Stimulated activated CD4-positive, alpha-beta T cell treated with anti-CD3 and anti-CD28 coated beads, Interleukin-12 subunit alpha, Interleukin-12 subunit beta, amount 100 ng/mL, for 24 hours (primary cell): ENCODE measurements at places on chromosomes 12 and 14.

DNA sequence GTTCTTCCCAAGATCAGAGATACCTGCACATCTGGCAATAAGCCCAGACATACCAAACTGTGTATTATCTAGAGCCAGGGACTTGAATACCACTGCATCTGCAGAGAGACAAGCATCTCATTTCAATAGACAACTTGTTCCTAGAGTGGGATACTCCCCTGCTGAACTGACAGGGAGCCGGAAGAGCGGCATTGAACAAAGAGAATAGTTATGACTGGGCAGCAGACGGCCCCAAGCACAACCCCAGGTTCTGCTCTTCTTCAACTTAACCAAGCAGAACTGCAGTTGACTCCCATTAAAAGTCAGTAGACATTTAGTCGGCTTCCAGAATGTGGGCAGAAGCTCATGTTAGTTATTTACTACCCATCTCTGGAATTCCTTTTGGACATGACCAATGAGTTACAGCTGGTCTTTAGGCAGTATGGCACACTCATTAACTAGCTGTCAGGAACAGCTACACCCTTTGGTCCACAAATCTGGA is 112.9 kb downstream of the HMGA2 start:
- no peak for DNase-seq

- no peak for DNase-seq
These were observed 2.9 kb upstream of the SMOC1 start for GRCh38 chr14:69876221-69876847.

DNA sequence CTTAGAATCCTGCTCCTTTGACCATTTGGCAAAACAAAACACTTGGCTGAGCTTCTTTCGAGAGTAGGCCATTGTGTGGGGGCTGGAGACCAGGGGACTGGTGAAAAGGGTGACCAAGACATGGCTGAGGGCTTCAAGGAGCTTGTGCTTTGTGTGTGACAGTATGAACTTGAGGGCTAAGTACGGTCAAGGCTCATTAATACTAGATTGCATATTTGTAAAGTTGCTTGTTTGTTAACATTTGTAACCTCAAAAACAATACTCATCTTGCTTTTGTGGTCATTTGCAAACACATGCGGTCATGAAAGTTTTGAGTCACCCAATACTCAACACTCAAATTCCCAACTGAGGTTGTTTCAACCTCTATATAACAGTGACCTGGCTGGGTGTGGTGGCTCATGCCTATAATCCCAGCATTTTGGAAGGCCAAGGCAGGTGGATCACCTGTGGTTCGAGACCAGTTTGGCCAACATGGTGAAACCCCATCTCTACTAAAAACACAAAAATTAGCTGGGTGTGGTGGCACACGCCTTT is 42.5 kb downstream of the ZFYVE26 start:
- no peak for DNase-seq

DNA sequence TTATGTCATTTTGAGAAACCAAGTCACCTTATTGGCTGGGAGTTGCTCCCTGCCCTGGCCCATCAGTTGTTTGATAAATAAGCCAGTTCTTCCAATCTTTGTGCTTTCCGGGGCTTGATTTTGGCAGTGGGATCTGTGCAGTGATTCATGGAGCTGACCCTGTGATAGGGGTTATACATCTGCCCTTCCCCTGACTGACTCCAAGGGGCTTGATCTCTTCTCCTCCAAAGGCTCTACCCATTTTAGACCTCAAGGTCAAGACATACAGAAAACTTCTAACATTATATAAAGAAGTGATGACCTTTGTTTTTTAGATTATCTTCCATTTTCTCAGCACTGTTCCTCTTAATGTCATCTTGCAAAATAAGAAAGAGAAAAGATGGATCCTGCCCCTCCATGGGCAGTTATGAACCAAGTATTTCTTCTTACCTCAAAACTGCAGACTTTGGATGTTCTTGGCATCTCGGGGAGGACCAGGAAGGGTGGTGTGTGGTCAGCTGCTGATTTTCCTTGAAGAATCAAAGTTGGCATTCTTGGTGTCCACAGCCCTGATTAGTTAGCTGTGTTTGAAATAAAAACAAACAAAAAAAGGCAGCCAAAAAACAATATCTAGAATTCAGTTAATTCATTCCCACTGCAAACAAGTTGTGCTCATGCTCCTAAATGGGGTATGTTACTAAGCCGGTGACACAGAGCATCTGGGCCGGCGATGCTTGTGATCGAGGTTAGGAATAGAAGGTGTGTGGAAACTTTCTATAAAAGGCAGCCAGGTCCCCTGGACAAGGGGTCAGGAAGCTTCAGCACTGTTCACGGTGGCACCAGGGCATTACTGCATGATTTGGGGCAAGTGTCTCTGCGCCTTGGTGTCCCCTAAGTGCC is 120.2 kb downstream of the SAMD4A start:
- DNase-seq, result no peak

GRCh38 chr12:79206871-79207270 is 342.3 kb downstream of the SYT1 start:
- no peak for DNase-seq

- DNase-seq, result no peak
These were observed 8.5 kb downstream of the RDH12 start for GRCh38 chr14:67710209-67710608.

GRCh38 chr14:95040708-95041476 is 116.4 kb downstream of the DICER1 start:
- no peak for DNase-seq

DNA sequence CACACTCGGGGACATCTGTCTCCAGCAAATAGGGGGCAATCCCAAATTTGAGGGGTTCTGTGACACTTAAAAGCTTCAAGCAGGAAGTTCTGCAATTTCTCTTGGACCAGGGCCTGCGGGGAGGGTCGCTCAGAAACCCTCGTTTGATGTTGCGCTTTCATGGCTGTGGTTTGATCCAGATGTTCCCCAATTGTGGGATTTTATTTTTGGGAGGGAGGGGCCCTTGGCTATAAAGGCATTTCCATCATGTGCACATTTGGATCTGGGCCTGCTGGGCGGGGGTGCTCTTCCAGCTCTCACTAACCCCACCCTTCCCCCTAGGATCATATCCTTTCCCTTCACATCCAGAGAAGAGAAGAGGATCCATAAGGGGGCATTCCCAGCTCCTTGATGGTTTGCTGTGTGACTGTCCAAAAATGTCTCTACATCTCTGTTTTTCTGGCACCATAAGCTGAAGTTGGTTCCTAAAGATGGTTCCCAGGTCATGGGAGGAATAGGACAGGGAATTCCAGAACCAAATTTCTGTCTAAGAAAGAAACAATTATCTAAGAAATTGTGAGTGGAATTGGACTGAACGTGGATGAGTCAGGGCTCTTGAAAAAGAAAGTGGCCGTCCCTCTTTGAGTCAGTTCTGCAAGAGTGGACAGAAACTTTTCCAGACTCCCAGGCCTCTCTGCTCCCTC is 47.2 kb downstream of the SMUG1 start:
- DNase-seq, result no peak

DNA sequence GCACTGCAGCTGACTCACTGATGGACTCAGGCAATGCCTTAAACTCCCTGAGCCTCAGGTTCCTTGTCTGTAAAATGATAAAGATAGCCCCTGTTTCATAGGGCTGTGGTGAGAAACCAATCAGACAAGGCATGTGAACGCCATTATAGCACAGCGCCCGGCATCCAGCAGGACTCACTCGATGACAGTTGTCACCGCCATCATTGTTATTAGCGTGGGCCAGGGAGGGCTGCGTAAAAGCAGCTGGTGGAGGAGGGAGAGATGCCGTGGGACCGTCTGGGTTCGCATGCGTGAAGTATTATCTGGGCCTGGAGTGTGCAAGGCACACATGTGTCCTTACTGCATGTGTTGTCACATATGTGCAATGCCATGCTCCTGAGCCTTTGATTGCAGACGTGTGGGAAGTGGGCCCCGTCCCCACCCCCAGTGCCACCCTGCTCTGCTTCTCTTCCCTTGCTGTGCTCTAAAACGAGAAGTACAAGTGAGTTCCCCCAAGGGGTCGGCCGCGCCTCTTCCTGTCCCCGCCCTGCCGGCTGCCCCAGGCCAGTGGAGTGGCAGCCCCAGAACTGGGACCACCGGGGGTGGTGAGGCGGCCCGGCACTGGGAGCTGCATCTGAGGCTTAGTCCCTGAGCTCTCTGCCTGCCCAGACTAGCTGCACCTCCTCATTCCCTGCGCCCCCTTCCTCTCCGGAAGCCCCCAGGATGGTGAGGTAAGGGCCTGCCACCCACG is at the start of gene PTPN6:
TSS of gene PTPN6 (plus strand) at position 546 of the 730 bp plus-strand sequence. CDS start at position 703, 157 bp downstream.
- DNase-seq, result no peak

- DNase-seq, result no peak
These were observed 50.5 kb downstream of the R3HDM2 start for GRCh38 chr12:57380300-57380699.

- DNase-seq, result no peak
These were observed 19.4 kb downstream of the TMEM116 start for GRCh38 chr12:111993292-111994150.

DNA sequence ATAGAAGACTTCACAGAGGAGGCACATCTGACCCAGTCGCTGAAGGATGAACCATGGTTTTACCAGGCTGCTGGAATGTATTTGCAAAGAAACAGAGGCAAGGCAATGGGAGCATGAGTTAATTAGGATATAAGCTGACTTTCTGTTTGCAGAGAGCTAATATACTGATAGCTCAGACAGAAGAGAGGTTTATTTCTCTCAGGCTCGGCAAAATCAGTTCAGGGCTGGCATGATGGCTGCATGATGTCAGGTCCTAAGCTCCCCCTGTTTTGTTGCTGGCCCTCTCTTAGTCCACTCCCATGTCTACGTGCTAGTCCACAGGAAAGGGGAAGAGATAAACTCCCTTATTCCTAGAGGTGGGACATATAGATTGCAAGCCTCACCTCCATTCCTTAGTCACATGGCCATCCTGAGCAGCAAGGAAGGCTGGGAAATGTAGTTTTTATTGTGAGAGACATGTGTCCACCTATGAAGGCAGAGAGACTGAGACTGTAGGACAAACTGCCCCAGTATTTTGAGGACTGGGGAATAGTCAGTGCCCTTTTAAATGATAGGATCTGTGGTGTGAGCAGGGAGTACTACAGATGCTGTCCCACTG is 224.5 kb downstream of the VRK1 start:
- DNase-seq, result no peak

DNA sequence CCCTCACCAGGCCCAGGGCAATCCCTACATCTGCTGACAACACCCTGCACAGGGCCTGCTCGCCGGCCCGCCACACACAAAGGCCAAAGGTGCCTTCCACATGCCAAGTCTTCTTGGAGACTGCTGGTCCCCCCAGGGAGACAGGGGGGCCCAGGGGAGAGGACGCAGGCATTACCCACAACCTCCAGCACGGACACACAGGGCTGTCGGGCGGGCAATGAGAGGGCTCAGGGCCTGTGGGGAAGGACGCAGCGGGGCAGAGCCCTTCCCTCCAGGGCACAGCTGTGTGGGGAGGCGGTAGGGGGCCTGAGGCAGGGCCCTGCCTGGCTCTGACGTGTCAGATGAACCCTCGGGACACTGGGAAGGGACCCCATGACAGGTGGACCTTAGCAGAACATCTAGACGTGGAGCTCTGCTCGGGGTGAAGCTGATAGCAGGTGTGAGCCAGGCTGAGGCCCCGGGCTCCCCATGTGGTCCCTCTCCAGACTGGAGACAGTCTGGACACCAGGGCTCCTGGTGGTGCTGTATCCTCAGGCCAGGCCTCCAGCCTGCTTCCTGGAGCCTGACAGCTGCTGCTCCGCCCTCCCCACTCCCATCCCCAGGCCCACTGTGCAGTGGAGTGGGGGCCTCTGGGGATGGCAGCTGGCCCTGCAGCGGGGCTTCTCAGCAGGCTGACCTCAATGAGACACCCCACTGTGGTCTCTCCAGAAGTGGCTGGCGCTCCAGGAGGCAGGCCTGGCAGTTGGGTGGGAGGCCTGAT is 31.6 kb upstream of the NUDT14 start:
- no peak for DNase-seq

DNA sequence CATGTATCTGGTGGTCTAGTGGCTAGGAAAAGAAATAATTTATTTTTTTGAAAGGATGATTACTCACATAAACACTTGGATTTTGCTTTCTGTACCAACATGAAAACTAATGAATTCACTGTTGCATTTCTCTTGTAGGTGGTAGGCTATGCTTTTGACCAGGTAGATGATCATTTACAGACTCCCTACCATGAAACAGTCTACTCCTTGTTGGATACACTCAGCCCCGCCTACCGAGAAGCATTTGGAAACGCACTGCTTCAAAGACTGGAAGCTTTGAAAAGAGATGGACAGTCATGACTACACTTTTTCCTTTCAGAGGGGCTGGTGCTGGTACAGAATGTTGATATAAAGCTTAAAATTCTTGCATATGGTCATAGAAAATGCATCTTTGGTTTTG is 6.5 kb upstream of the AK7 start:
- no peak for DNase-seq

DNA sequence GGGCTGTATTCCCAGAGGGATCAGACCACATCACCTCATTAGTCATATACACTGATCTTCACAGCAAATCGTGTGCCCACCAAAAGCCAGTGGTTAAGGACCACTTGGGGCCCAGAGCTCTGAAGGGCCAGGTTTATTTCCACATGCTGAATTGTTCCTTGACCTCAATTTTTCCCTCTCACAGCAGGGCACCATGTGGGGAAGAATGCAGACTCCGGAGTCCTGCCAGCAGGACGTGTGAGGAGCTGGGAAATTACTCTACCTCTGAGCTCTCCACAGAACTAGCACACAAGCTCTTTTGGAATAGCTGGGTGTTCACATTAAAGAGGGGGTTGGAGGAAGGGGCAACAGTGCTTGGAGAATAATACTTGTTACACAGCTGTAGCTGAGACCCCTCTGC is 57.6 kb upstream of the SEL1L start:
- no peak for DNase-seq
